ENCODE measurements at places on chromosomes 5 and 9.
A peak's percentile ranks its signal among the peaks of the same experiment; 100 is the strongest.

- peak; percentile 57 for DNase-seq
These were observed 34.7 kb downstream of the LHX3 start for GRCh38 chr9:136170006-136170901.

GRCh38 chr5:95471487-95471886 is 80.3 kb downstream of the FAM81B start:
- no peak for DNase-seq

DNA sequence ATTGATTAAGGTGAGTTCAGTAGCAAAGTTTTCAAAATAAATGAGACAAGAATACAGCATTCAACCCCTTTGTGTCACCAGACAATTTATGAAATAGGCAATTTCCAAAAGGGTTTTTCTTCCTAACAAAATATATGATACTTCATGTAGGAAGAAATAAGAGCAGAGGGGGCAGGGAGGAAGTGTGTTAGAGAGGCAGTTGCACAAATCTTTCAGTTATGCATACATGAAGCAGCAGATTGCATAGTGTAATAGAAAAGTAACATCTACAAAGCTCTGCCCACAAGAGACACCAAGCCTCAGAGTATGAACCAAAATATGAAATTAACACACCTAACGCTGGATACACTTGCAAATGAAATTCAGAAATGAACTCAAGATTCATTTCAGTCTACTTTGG is 157.0 kb downstream of the DENND1A start:
- DNase-seq, result no peak

DNA sequence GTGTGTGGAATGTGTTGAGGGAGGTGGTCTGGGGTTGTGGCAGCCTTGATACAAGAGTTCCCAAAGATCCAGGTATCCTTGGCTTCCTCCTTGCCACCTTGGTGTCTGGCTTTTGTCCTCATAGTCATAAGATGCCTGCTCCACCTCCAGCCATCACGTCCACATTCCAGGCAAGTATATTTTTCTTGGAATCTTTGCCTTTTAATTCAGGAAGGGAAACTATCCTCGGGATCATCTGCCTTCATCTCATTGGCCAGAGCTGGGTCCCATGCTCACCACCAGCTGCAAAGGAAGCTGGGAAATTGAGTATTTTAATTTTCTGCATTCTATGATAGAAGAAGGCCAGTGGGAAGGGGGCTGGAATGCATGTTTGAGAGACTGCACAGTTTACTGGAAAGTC is 186.7 kb downstream of the C9orf50 start:
- no peak for DNase-seq

- no peak for DNase-seq
These were observed 33.0 kb downstream of the FGF10 start for GRCh38 chr5:44356231-44356630.

GRCh38 chr9:115456515-115456914 is 338.6 kb upstream of the TNC start:
- DNase-seq, result no peak

DNA sequence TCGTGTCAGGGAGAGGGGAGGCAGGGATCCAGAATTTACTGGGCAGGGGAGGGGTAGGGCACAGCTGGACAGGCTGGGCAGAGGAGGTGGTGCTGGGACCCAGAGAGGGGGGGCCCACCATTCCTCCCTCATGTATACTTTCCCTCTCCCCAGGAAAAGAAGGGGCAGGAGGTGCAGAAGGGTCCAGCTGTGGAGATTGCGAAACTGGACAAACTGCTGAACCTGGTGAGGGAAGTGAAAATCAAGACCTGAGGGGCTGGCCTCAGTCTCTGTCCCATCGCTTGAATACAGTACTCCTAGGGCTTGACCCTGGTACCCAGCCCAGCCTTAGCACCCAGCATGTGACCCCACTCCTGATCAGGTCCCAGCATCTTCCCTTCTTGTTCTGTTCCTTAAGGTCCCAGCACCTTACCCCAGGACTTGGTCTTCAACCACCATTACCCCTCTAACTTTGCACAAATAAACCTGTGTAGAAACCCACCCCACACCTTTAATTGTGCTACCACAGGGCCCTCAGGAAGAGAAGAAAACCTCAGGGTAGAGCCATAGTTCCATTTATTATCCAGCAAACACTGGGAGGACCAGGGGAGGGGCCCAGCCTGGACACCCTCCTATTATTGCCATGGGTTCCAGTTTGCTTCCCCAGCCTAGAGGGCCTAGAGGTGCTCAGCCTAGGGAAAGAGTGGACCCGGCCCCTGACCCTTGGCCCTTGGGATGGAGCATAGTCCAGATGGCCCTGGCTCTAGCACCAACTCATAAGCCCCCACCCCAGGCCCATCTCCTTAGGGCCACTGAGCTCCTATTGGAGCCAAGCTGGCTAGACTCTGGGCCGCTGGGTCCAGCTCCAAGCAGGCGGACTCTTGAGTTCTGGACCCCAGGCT is 2.0 kb downstream of the ENHO start:
- no peak for DNase-seq

- DNase-seq, result peak; percentile 60
These were observed 308.3 kb downstream of the SLIT3 start for GRCh38 chr5:168992687-168993086.

DNA sequence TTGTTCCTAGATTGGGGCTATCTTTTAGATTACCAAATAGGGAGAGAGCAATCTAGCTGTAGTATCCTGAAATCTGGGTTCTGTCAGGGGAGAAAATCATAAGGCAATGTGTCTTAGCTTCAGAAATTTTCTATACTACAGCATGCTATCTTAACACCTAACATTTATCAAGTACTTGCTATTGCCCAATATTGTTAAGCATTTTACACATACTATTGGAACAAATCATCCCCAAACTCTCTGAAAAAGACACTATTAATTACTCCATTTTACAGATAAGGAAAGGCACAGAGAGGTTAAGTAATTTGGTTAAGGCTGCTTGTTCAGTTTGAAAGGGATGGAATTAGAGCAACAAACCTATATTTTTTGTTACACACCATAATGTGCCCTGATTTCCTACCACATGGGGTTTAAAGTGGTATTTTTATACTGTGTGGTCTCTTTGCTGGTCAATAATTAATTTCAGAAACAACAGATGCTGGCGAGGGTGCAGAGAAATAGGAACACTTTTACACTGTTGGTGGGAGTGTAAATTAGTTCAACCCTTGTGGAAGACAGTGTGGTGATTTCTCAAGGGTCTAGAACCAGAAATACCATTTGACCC is 57.2 kb upstream of the RIC1 start:
- DNase-seq, result no peak

- DNase-seq, result no peak
These were observed 25.6 kb downstream of the TMEFF1 start for GRCh38 chr9:100498592-100498991.

- DNase-seq, result no peak
These were observed 47.5 kb downstream of the VPS13A start for GRCh38 chr9:77224746-77225312.

DNA sequence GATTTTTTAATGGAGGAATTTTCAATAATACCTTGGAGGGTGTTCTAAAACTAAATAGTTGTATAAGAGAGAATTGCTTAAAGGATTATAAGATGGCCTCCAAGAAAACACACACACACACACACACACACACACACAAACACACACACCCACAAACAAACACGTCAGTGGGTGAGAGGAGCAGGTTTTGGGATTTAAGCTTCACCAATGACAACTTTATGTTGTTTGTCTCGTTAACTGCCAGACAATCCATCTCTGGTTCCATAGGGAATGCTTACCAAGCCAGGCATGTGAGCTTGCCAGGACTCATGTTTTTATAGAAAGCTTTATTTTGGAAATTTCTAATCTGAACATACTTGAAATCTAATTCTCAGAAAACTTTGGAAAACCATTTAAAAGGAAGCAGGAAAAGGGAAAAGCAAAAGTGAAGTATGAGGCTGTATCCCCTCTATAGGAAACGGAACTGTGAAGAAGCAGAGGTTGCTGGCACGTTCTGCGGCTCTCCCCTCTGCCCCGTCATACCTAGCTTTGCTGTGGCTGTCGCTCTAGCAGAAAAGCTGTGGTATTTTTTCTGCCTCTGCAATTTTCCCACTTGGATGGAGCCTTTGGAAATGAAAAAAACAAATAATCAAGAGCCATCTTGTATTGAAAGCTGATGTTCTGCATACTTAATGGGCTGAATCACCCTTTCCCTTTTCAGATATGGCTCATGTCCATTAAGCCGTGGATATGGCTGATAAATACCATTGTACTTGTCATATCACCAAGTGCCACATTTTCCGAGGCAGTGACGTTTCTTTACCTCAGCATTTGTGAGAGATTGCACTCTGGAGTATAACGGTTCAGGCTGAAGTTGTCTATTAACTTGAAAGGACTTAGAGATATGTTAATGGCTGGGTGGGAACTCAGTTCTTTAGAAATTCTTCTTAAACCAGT is 112.7 kb downstream of the NTRK2 start:
- no peak for DNase-seq

DNA sequence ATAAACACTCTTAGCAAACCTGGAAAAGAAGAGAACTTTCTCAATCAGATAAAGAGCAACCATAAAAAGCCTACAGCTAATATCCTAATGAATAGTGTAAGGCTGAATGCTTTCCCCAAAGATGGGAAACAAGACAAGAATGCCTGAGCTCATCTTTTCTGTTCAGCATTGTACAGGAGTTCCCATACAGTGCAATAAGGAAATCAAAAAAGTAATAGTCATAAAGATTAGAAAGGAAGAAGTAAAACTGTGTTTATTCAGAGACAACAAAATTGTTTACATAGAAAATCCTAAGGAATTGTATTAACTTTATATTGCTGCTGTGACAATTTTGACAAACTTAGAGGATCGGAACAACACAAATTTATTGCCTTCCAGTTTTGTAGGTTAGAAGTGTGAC is 330.7 kb upstream of the SLC24A2 start:
- DNase-seq, result peak; percentile 4

- DNase-seq, result no peak
These were observed 111.3 kb upstream of the PAPPA start for GRCh38 chr9:116042321-116042720.

- no peak for DNase-seq
These were observed 111.0 kb downstream of the COL5A1 start for GRCh38 chr9:134752471-134753168.

- DNase-seq, result no peak
These were observed 406.0 kb upstream of the PIK3R1 start for GRCh38 chr5:67809589-67809988.

GRCh38 chr5:40623480-40624420 is 56.0 kb upstream of the PTGER4 start:
- DNase-seq, result no peak

DNA sequence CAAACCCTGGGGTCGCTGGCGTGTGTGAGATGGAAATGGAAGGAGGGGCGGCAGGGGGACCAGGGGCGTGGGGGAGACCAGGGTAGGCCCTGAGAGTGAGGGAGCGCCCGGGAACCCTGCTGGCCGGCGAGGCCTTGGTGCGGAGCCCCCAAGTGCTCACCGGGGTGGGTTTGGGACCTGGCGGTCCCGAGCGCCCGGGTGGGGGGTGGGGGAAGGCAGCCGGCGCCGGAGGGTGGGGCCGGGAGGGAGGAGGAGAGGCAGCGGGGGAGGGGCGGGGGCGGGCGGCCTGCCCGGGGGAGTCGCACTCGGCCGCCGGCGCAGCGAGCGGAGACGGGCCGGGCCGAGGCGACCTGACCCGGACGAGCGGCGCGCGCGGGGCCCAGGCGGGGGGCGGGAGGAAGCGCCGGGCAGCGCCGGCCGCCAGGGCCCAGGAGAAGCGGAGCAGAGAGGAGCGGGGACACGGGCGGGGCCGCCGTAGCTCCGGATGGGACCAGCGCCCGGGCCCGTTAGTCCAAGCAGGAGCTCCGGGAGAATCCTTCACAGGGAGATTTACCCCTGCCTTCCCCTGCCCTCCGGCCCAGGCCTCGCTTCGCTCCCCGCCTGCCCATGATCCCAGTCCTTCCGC is at the start of gene NPR2:
TSS of gene NPR2 (plus strand) at position 295 of the 625 bp plus-strand sequence. CDS start 818 bp downstream, outside the sequence.
- DNase-seq, result peak; percentile 68

DNA sequence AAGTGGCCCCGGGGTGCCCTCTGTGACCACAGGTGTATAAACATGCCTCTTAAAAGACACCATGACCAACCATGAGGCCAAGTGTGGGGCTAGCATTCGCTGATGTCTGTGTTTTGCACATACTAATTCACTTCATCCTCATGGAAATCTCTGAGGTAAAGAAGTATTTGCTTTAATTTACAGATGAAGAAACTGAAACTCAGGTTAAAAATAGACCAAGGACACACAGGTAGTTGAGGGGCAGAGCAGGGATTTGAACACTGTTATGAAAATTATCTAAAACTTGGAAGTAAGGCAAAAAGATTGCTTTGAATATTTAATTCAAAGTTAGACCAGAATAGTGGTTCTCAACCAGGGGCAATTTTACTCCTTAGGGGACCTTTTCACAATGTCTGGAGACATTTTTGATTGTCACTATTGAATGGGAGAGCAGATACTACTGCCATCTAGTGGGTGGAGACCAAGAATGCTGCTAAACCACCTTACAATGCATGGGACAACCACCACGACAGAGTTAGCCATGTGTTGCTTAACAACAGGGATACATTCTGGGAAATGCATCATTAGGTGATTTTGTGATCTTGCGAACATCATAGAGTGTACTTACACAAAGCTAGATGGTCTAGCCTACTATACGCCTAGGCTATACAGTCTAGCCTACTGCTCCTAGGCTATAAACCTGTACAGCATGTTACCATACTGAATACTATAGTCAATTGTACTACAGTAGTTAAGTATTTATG is 8.0 kb upstream of the FXN start:
- peak; percentile 78 for DNase-seq

GRCh38 chr9:2132484-2133082 is 117.4 kb downstream of the SMARCA2 start:
- peak; percentile 44 for DNase-seq

DNA sequence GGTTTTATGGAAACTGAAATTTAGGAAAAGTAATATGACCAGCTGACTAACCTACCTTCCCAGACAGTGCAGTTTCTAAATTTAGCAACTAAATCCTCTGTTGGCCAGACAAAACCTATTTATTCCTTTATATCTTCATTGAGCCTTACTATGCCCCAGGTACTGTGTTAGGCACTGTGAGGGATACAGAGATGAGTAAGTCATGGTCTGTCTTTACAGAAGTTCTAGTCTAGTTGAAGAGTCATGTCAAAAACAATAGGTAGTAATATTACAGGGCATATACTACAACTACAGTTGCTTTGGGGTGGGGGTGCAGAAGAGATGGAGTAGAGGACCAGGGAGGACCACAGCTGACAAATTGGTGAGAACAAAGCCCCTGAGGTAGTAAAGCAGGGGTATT is 42.8 kb downstream of the FBXO38 start:
- DNase-seq, result no peak
